Muscle of leg (tissue), 16 donors: ENCODE measurements at places on chromosomes 7 and 10. TPM values are rescaled to one million over a fixed set of nuclear protein-coding genes. Genes with fewer than 3 reads are reported as not detected.

DNA sequence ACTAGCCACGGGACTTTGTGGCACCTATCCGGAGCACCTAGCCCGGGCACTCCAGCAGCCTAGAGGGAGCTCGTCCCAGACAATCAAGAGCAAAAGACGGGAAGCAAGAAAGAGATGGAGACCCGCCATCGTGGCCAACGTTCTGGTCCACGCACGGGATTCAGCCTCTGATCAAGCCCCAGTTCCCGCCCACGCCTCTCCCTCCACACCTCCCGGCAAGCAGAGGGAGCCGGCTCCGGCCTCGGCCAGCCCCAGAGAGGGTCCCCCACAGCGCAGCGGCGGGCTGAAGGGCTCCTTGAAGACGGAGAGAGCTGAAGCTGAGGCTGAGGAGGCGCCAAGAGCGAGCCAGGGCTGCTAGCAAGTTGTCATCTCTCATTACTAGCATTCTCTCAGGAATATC, 992 bp upstream of the SLC39A12 start:
- DNase-seq = no peak

Gene CALHM3
- not detected for polyA plus RNA-seq

Gene FAM221A
- 1.9 TPM for polyA plus RNA-seq

GRCh38 chr10:59838085-59838789, 68.1 kb downstream of the CCDC6 start:
- DNase-seq = no peak

DNA sequence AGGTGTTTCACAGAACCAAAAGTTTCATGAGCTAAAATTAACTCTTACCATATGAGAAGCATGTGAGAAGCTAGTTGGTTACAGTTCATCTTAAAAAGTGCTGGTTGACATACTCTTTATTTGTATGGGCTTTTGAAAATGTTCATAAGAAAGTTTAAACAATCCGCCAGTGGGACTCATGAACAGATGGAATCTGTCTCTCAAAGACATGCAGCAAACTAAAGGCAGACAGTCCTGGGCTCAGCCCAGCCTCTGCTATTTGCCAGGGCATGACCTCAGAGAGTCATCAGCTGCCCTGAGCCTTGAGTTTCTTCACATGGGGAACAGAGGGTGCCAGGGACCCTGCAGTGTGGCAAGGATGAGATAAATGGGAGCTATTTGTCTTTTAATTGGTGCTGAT, 3.2 kb downstream of the PYROXD2 start:
- DNase-seq = no peak

DNA sequence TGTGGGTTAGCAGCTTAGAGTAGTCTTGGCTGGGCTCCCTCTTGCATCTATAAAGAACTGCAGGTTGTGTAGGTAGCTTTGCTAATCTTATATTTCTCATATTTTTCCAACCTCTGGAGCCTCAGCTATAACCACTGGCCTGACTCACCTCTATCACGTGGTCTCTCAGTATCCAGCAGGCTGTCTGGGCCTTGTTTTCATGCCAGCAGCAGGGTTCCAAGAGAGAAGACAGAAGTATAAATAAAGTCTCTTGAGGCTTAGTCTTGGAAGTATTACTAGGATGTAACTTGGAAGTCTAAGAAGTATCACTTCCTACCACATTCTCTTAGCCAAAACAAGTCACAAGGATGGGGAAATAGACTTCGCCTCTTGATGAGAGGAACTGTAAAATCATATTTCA, 73.3 kb downstream of the WIPF3 start:
- peak; percentile 90 for DNase-seq

GRCh38 chr7:29946428-29947186, 43.0 kb downstream of the SCRN1 start:
- DNase-seq = peak; percentile 24

Gene LIPK
- polyA plus RNA-seq = not detected

Gene CLCN1
- 2.5 TPM for polyA plus RNA-seq

GRCh38 chr7:127486654-127487053, 94.1 kb upstream of the ZNF800 start:
- no peak for DNase-seq

GRCh38 chr10:74825371-74826141, 844 bp upstream of the KAT6B start:
- DNase-seq = peak; percentile 79

DNA sequence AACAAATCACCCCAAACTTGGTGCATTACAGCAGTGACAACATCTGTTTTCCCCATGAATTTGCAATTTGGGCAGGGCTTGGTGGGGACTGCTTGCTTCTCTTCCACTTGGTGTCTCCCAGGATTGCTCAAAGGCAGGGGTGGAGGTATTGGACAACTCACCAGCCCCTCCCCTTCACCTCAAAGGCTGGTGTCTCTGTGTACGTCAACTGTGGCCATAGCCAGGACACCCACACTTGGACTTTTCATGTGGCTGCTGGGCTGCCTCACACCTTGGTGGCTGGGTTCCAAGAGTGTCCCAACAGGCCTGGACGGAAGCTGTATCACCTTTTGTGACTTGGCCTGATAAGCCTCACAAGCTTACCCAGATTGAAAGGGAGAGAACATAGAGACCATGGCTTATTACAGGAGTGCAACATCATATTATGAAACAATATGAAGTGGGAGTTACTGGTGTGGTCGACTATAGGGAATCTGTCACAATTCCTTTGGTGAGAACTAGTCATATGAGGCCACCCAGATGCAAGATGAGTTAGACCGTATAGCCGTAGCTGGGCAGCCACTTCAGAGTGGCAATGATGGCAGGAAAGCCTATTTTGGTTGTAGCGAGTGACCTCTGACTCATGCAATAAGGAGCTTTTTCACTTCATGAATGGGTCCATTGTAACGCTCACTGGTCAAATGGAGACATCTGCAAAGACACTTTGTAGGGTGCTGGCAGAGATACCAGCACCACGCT, 187.6 kb upstream of the ITGB1 start:
- DNase-seq = no peak

Gene GIMAP1
- polyA plus RNA-seq = 2.5 TPM

- peak; percentile 91 for DNase-seq
These were observed 117.4 kb downstream of the CABCOCO1 start for GRCh38 chr10:61779950-61780659.

DNA sequence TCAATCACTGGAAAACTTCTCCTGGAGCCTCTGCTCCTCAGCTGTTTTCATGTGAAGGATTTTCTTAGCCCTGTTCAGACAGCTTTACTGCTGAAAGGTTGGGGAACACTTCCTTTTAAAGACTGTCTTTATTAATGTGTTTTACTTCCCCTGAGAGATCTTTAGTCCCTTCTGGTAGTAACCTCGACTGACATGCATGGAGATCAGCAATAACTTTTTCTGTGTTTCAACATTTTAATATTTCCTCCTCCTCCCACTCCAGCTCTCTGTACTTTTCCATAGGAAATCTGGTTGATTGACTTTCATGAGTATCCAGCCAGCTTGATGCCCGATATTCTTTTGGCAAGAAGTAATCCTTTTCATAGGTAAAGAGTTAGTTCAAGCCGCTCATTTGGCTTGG, 62.7 kb upstream of the STRIP2 start:
- DNase-seq = no peak

GRCh38 chr7:7556852-7557251, 9.8 kb upstream of the MIOS start:
- DNase-seq = no peak

DNA sequence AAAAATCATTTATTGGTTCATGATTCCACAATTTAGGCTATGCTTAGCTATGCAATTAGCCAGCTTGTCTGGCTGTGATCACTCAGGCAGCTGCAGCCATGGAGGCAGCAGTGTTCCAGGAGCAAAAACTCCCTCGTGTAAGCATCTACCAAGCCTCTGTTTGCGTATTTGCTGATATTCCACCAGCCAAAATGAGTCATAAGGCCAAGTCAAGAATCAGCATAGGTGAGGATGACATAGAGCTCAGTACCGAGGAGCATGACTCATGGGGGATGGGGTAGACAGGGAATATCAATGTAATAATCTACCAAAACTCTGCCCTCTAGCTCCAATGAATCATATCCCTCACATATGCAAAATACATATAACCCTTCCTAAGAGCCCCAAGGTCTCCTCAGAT, 63.3 kb downstream of the IMMP2L start:
- DNase-seq = no peak

Gene PGAM2
- polyA plus RNA-seq = 376 TPM

- no peak for DNase-seq
These were observed 91.3 kb downstream of the DGKI start for GRCh38 chr7:137755427-137755826.

DNA sequence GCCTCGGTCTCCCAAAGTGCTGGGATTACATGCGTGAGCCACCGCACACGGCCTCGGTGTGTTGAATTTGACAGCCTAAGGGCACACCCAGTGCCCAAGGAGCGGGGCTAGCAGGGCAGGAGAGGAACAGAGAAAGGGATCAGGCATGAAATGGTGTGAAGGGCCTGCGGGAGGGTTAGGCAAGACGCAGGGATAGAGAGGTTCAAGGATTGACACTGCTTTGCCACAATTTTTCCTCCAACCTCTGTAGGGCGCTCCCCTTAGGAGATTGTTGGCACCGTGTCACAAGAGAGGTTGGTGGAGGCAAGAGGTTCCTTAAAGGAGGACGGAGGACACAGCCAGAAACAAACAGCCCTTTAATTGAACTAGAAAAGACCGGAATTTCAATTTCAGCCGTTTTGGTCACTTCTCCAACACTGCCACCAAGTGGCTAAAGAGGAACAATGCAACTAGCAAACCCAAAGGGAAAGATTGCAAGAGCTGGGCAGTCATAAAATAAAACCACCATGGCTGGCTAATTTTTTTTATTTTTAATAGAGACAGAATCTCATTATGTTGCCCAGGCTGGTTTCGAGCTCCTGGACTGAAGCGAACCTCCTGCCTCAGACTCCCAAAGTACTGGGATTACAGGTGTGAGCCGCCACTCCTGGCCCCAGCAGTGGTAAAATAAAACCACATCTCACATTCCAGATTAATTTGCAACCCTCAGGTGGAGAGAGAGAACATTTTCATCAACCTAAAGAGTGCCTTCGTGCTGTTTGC, 6.9 kb upstream of the CREB3L2 start:
- peak; percentile 87 for DNase-seq

DNA sequence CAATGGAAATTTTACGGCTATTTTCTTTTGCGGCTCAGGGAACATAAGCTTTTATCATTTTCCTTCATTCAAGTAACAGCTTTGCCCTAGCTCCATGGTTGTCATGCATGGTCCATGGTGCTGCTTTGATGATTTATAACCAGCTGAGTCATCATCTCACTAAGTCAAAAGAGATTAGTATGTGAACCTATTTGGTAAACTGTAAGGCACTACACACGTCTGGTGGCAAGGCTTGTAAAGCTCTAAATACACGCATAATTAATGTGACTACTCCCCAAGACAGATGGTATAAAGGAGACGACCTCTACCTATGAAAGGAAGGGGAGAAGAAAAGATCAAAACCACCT, 340.2 kb downstream of the KCNMA1 start:
- DNase-seq = no peak

DNA sequence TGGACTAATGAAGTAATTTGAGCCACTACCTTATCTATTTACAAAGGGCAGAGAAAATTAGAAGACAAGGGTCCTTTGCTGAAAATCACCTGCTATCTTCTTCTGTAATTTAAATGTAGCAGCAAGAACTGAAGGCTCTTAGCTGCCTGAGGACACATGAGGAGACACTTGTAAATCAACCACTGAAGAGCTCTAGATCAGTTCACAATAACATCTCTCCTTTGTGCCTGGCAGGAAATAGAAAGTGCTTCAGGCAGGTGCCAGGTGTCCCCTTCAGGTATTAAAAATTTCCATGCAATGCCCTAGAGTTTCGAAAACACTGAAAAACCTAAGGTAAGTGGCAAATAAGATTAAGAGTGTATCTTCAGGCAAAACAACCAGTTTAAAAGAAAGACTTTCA, 474.6 kb downstream of the GRM8 start:
- DNase-seq = no peak

DNA sequence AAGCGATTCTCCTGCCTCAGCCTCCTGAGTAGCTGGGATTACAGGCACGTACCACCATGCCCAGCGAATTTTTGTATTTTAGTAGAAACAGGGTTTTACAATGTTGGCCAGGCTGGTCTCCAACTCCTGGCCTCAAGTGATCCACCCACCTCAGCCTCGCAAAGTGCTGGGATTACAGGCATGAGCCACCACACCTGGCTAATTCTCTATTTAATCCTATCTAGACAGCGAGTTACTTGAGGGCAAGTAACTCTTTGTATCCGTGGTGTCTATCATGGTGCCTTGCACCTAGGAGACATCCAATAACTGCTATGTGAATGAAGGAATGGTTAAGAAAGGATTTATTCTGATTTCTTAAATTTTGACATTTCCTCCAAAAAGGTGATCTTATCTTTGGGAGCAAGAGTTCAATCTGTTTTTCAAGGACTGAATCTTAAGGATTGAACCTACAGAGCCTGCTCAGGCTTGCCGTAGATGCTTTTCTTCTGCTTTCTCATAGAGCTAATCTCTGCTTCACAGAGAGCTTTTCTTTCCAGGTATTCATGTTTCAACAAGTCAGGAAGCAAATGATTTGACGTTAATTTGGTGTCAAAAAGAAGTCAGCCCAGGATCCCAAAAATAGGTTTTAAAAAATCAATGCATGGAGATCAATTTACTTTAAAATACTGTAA, 101.6 kb downstream of the CUL2 start:
- no peak for DNase-seq

GRCh38 chr10:67935223-67935622, 50.8 kb downstream of the SIRT1 start:
- DNase-seq = no peak

Gene MGAM2
- polyA plus RNA-seq = not detected

Gene ENKUR
- 0.26 TPM for polyA plus RNA-seq

DNA sequence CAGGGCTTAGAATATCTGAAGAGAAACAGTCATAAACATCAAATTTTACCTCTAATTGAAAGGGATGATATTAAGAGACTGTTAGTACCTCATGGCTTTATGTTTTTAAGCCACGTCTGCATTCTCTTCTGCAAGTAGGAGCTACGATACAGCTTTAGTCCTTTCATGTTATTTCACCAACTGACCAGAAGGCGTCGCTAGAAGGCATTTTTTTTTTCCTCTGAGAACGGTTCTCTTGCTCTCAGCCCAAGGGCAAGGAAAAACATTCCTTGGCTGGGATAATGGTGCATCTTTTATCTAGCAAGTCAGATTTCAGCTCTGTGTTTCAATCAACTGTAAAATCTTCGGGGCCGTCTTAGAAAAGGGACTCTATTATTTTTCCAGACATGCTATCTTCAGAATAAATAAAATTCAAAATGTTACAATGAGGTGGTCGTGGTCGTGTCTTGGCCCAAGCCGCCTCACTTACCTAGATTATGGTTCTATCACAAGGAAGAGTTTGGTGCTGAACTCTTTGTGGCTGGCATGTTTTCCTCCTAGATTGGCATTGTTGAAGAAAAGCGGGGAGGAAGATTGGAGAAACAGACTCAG, 41.6 kb upstream of the LYZL2 start:
- DNase-seq = peak; percentile 91

GRCh38 chr10:62402508-62402907, 28.3 kb downstream of the ZNF365 start:
- DNase-seq = no peak
